Ureter (tissue), 1 donor: ENCODE measurements at places on chromosomes 16 and 17. TPM values are rescaled to one million over a fixed set of nuclear protein-coding genes. Genes with fewer than 3 reads are reported as not detected.
A peak's percentile ranks its signal among the peaks of the same experiment; 100 is the strongest.

Gene TMED6
- total RNA-seq, result 1.5 TPM

Gene ODAD4
- 0.75 TPM for total RNA-seq

DNA sequence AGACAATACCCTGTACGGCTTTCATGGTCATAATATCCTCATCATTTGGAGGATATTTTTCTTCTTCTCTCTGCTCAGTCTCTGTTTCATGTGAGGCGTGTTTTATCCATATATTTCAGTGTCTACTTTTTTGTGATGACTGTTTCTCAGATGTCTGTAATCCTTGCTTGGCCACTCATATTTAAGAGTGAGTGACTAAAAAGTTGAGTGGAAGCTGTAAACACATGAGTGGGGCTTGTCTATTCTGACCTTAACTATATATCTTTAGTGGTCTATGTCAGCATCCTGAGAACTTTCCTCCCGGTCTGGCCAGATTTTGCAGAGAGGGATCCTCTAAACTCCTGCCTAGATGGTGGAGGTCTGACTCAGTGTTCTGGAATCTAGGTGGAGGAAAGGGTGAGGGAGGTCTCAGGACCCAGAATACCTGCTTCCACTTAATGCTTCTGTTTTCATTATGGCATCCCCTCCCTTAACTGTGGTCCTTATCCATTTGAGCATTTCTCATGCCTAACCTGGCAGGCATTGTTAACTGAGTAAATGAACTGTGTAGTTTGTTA, 6.0 kb downstream of the DDX19B start:
- no peak for DNase-seq

GRCh38 chr16:55471448-55472097, 7.4 kb upstream of the MMP2 start:
- no peak for DNase-seq

Gene TBC1D3B
- total RNA-seq, result 13.6 TPM

DNA sequence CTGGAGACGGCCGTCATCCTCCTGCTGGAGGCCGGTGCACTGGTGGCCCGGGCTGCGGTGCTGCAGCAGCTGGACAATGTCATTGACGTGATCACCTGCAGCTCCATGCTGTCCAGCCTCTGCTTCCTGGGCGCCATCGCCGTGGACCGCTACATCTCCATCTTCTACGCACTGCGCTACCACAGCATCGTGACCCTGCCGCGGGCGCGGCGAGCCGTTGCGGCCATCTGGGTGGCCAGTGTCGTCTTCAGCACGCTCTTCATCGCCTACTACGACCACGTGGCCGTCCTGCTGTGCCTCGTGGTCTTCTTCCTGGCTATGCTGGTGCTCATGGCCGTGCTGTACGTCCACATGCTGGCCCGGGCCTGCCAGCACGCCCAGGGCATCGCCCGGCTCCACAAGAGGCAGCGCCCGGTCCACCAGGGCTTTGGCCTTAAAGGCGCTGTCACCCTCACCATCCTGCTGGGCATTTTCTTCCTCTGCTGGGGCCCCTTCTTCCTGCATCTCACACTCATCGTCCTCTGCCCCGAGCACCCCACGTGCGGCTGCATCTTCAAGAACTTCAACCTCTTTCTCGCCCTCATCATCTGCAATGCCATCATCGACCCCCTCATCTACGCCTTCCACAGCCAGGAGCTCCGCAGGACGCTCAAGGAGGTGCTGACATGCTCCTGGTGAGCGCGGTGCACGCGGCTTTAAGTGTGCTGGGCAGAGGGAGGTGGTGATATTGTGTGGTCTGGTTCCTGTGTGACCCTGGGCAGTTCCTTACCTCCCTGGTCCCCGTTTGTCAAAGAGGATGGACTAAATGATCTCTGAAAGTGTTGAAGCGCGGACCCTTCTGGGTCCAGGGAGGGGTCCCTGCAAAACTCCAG, 1.1 kb downstream of the MC1R start:
- no peak for DNase-seq

DNA sequence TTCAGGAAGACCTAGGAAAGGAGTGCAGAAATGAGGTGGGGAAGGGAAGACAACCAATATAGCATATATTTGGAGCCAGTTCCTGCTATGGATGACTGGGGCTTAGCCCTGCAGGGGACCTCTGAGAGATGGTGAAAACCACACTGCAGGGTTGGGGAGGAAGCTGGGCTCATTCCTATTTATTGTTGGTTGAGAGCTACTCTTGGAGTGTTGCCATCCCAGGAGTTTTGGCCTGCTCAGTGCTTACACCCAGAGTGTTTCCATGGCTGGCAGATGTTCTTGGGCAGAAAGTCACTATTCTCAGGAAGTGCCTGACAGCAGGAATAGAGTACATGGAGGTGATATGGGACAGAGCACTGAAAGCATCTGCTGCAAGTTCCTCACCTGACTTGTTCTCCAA, 145.8 kb downstream of the SPACA3 start:
- DNase-seq, result no peak

GRCh38 chr16:80300456-80300855, 240.3 kb upstream of the DYNLRB2 start:
- no peak for DNase-seq

Gene KRT23
- 3.9 TPM for total RNA-seq

- peak; percentile 32 for DNase-seq
Measured at GRCh38 chr16:49608098-49608497, 234.5 kb downstream of the C16orf78 start.

DNA sequence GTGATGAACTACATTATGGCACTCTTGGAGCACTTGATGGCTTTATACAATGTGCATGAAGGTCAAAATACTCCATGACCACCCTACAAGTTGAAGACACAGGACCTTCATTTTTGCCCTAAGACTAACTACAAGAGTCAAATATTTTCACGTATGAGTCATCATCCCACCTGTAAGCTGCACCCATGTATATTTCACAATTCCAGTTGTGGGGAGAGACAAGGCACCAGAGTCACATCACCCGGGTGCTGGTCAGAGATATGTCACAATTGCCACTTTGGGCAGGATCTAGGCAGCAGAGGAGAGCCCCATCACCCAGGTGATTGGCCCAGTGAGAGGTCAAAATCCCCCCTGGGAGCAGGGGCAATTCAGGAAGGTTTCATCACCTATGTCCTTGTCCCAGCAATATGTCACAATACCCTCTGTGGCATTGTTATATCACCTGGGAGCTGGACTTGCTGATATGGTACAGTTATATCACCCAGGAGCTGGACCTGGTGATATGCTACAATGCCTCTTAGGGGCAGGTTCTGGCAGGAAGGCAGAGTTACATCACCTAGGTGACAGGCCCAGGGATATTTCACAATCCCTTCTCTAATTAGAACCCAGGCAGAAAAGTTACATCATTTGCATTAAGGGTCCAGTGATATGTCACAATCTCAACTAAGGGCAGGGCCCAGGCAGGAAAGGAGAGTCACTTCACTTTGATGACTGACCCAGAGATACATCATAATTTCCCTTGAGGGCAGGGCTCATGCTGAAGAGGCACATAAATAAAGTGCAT, 1839.2 kb downstream of the TP53TG3F start:
- no peak for DNase-seq

Gene DBNDD1
- 3.0 TPM for total RNA-seq

- DNase-seq, result no peak
Measured at GRCh38 chr17:74604200-74604599, 12.1 kb upstream of the CD300LD start.

DNA sequence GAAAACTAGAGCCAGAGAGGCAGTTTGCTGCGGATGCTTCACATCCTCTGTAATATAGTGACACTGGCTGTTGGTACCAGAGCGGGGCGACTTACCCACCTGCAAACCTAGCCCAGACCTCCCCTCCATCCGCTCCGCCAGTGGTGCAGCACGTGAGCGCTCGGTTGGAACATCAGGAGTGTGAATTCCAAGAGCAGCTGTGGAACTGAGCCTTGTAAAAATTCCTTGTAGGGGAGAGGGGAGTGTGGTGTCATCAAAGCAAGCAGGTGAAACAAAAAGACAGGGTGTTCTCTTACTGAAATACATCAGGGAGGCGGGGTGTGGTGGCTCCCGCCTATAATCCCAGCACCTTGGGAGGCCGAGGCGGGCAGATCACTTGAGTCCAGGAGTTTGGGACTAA, 51.3 kb downstream of the CCDC42 start:
- DNase-seq, result no peak

Gene CD300LB
- total RNA-seq, result 0.49 TPM
